Astrocyte (in vitro differentiated cells and primary cell): ENCODE measurements at places on chromosomes 5 and 9.
A peak's percentile ranks its signal among the peaks of the same experiment; 100 is the strongest.

DNA sequence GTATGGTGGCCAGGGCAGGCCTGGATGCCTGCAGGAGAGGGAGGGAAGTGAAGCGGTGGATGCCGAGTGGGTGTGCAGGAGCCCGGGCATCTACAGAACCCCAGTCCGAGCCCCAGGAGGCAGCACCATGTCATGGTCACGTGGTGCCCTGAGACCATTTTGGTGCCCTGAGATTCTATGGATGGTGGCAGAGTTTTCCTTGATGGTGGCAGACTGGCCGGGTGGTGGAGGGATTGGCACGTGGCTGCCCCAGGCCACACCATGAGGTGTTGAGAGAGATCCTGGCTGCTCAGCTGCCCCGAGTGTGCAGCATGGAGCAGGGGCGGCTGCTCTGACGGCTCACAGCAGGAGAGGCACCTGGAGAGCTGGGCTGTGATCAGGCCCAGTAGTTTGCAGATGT, 52.3 kb downstream of the SYK start:
- DNase-seq = no peak

- DNase-seq = peak; percentile 90
These were observed 1.4 kb upstream of the SPAAR start for GRCh38 chr9:35907711-35908503.

DNA sequence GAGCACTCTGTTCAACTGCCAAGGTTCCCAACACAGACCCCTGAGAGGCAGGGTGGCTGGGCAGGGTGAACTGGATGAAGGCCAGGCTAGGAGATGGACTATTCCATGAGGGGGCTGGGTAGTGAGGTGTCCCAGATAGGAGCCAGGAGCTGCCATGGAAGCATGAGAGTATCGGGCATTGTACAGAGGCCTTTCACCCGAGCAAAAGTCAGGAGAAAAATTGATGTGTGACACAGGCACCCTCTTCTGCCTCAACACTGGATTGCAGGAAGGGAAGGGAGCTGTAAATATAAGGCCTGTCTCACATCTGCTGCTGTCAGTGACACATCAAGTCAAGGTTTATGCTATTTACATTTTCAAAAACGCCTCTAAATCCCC, 74.6 kb downstream of the UBAP1 start:
- DNase-seq = no peak

GRCh38 chr5:151159649-151160373, 2.2 kb upstream of the ANXA6 start:
- no peak for DNase-seq

DNA sequence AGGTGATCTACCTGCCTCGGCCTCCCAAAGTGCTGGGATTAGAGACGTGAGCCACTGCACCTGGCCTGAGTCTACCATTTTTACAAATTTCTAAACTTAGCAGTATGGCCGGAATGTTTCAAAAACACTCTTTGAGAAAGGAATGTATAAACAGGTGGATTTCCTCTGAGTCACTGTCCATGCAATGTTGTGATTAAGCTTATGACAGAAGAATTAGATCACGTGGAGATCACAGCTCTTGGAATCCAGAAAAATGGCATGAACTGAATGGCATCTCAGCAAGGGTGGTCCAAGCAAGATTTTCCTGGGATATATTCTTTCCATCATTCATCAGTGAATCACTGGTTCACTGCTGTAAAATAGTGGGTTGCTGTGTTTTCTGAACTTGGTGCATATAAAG, 865.0 kb downstream of the PTPRD start:
- peak; percentile 43 for DNase-seq

GRCh38 chr5:93191035-93191817, 389.8 kb downstream of the NR2F1-AS1 start:
- peak; percentile 62 for DNase-seq

GRCh38 chr9:116309900-116310611, 156.5 kb downstream of the PAPPA start:
- no peak for DNase-seq

DNA sequence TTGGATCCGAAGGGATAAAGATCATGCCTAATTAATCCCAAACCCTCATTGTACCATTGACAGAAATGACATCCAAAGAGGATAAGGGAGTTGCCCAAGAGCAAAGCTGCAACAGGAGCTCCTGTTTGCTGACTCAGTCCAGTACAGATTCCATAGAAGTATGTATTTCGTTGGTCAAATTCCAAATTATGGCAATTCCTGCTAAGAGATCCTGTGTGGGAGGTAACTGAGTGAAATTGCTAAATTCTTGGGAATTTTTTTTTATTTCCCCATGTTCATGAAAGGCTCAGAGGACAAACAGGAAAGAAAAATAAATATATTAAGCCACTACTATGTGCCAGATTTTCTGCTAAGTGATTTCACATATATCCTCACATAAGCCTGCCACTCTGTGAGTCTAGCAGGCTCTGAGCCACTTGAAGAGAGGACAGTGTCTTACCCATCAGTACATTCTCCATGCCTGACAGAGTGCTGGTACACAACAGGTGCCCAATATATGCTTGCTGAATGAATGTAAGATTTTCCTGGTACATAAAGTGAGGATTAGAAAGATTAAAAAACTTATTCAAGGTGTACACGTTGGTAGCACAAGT, 132.7 kb downstream of the GLIS3 start:
- peak; percentile 61 for DNase-seq

GRCh38 chr5:160293901-160294561, 18.3 kb downstream of the CCNJL start:
- DNase-seq = no peak

DNA sequence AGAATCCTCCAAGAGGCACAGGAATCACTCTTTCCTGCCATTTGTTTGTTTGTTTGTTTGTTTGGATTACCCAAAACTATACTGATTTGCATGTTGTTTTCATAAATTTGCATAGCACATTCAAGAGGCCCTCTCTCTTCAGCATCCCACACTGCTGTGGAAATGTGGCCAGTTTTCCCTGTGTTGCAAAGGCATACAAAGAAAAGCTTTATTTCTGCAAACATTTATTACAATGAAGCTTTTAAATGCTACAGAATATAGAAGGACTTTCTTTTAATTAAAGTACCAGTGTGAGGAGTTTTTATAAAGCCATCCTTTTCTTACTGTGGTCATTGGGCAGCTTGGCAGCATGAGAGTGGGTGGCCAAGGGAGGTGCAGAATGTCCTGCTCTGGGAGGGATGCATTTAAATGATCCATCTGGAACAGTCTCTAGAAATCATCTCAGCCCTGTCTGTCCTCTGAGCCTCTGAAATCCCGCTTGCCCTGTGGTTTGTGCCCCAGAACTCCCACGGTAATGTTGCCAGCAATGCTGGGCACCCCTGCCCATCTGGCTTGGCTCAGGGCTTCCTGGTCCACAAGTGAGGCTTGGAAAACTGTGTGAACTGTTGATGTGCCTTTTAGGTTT, 356.8 kb upstream of the KIF2A start:
- DNase-seq = no peak

DNA sequence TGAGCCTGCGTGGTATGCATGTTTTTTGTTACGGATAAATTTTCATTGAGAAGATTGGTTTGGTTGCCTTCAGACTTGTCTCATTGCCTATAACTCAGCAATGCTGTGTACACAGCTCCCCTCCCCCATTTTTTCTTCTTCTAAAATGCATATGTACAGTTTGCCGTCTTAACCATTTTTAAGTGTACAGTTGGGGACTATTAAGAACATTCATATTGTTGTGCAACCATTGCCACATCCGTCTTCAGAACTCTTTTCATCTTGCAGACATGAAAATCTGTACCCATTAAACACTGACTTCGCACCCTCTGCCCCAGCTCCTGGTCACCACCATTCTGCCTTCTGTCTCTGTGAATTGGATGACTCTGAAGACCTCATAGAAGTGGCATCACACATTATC, 6.2 kb downstream of the EXOC3 start:
- DNase-seq = no peak

GRCh38 chr5:137887831-137888230, 1.4 kb upstream of the PKD2L2 start:
- no peak for DNase-seq

DNA sequence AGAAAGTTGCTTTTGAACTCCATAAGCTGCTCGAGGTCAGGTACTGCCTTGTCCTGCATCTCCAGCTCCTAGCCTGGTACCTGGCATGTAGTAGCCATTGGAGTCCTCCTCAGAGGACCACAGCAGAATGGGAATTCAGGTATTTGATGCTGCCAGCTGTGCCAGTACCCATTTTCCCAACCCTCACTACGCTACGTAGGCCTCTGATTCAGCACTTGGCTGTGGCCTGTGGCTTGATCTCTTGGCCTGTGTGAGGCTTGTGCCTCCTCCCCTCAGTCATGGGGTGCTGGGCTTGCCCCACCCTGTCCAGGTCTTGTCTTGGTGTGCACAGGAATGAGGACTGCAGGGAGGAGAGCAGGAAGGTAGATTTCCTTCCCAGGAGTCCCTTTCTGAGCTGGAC, 11.8 kb downstream of the OTULIN start:
- peak; percentile 62 for DNase-seq

DNA sequence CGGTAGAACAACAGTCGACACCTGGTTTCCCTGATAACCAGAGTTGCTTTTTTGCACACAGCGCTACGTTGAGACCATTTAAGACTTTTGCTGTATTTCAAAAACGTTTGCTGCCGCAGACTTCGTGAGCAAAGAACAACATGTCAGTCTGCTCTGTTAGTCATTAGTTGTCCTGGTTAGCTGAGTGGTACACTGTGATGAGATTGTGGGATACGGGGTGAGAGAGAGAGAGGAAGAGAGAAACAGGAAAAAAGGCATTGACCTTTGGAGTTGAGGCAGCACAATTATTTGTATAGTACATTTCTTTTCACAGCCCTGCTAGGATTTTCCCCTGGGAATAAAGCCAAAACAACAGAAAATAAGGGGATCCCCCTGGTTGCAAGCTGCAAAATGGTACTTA, 306.1 kb upstream of the WWC1 start:
- peak; percentile 39 for DNase-seq

GRCh38 chr9:130905125-130905901, 8.7 kb upstream of the QRFP start:
- DNase-seq = no peak

- peak; percentile 30 for DNase-seq
These were observed 20.5 kb upstream of the PSD2 start for GRCh38 chr5:139774980-139775661.

DNA sequence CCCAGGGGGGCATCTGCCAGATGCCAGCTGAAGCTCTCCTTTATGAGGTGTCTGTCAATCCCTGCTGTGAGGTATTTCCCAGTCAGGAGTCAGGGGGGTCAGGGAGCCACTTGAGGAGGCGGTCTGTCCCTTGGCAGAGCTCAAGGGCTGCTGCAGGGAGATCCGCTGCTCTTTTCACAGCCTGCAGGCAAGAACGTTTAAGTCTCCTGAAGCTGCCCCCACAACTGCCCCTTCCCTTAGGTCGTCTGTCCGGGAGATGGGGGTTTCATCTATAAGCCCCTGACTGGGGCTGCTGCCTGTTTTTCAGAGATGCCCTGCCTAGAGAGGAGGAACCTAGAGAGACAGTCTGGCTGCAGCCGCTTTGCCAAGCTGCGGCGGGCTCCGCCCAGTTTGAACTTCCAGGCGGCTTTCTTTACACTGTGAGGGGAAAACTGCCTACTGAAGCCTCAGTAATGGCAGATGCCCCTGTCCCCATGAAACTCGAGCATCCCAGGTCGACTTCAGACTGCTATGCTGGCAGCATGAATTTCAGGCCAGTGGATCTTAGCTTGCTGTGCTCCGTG, 148.3 kb downstream of the RPS23 start:
- DNase-seq = no peak

GRCh38 chr9:14978022-14979000, 68.1 kb upstream of the FREM1 start:
- DNase-seq = no peak

DNA sequence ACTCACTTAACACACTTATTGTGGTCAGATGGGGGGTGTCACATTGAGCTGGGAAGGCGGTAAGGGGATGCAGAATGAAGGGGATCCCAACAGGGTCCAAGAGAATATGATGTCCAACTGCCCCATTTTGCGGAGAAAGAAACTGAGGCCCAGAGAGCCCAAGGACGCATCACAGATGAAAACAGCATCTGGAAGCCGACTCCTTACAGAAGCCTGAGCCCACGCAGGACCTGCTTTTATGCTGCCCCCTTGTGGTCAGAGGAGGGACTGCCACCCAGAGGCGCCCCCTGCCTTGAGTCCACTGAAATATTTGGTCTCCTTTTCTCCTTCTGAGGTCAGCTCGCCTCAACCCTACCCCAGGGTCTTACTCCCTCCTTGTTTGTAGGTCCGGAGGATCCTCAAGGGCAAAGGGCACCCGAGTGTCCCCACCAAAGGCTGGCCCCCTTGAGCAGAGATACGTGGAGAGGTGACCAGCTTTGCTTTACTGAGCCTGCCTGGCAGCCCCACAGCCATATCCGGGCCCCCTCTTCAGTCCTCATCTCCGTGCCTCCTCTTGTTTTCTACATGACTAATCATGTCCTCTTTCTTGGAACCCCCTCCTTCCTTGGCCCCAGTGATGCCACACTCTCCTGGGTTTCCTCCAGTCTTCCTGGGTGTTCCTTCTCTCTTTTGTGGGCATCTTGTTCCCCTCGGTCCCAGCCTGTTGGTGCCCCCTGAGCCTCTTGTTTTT, 30.0 kb upstream of the TTLL11 start:
- DNase-seq = peak; percentile 17

- no peak for DNase-seq
These were observed 4.9 kb upstream of the GAPT start for GRCh38 chr5:58486290-58486689.

DNA sequence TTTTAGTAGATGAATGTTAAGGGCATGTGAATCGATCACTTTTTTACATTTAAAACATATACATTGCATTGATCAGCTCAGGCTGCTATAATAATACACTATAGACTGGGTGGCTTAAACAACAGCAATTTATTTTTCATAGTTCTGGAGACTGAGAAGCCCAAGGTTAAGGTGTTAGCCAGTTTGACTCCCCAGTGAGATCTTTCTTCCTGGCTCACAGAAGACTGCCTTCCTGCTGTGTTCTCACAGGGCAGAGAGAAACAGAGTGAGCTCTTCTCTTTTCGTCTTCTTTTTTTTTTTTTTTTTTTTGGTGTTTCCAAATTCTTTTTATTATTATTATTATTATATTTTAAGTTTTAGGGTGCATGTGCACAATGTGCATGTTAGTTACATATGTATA, 56.4 kb downstream of the SPEF2 start:
- no peak for DNase-seq

DNA sequence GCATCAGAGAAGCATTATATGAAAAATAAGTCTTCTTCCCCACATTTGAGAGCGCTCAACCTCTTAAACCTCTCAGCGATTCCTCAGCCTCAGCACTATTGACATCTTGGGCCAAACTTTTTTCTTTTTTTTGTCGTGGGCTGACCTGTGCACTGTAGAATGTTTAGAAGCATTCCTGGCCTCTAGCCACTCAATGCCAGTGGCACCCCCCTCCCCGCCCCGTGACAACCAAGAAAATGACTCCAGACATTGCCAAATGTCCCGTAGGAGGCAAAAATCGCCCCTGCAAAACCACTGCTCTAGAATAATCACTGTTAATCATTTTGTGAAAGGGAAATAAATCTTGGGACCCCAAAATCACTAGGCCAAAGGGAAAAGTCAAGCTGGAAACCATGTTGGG, 129.1 kb upstream of the BOD1 start:
- DNase-seq = no peak

GRCh38 chr5:1545126-1545804, 21.5 kb upstream of the LPCAT1 start:
- DNase-seq = no peak

- DNase-seq = no peak
These were observed 1.6 kb upstream of the CD72 start for GRCh38 chr9:35619800-35620158.

GRCh38 chr9:18788256-18788655, 244.8 kb downstream of the SAXO1 start:
- no peak for DNase-seq

- DNase-seq = no peak
These were observed 156.0 kb upstream of the OTULINL start for GRCh38 chr5:14425559-14425958.
